ENCODE measurements at places on chromosomes 13 and 19. TPM values are rescaled to one million over a fixed set of nuclear protein-coding genes. Genes with fewer than 3 reads are reported as not detected.

The SIAH3 gene
- 0.06 TPM for total RNA-seq

The PSG7 gene
- total RNA-seq, result not detected

DNA sequence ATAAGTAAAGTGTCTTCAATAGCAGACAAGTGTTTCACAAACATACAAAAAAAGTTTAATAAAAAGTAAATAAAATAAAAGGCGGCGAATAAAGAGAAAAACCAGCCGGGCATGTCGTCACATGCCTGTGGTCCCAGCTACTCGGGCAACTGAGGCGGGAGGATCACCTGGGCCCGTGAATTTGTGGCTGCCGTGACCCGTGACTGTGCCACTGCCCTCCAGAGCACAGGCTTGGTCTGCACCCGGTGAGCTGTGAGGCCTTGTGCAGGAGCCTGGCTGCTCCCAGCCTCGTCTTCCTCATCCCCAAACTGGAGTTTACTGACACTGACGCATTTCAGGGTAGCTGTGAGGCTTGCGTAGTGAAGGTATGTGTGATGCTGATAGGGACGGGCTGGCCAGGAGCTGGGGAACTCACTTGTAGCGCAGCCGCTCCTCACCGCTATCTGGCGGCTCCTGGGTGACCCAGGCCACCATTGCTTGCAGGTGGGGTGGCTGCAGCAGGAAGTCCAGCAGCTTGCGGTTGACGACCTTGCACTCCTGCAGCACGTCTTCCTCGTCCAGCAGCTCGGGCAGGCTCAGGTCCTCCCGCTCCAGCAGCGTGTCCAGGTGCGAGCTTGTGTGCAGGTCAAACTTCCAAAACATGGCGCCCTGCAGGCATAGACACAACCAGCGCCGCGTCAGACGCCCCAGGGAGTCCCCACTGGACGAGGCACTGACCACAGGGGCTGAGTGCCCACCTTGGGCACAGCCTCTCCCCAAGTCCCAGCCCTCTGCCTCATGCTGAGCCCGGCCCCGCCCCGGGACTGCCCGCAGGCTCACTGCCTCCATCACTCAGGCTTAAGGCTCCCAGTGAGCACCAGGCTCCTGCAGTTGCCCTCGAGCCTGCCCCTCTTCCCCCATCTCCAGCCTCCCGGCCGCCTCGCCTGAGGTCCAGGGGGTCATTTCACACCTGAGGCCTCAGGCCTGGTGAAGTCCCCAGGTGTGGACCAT lies 12.1 kb downstream of the PPP6R1 start:
- no peak for DNase-seq

DNA sequence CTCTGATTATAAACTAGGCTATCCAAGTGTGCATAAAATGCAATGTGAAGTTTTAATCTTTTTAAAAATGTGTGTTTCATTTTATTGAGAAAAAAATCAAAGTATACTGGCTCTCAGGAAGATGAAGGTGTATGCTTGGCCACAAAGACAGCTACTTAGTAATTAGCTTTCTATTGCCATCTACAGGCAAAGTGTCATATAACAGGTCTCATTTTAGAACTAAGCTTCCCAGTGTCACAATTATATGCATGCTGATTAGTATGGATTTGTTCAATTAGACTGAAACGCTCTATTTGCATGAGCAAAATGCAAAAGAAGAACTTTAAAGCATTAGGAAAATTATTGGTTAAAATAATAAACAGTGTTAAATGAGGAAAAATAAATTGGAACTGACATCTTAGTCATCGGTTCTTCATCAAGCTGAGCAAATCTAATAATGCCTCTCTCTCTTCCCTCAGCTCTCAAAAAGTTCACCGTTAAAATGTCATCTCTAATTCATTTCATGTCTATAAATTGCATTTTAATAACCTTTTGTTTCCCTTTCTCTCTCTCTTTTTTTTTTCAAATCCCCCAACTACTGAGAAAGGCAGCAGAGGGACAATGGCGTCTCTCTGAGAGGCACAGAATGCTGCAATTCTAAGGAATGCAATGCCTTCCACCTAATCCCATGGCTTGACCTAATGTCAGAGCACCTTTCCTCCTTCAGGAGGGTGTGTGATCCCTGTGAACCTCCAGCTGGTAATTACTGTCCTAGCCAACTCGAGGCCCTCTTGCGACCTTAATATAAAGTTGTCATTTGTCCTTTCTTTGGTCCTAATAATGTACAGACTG lies 313.1 kb upstream of the MAB21L1 start:
- no peak for DNase-seq

DNA sequence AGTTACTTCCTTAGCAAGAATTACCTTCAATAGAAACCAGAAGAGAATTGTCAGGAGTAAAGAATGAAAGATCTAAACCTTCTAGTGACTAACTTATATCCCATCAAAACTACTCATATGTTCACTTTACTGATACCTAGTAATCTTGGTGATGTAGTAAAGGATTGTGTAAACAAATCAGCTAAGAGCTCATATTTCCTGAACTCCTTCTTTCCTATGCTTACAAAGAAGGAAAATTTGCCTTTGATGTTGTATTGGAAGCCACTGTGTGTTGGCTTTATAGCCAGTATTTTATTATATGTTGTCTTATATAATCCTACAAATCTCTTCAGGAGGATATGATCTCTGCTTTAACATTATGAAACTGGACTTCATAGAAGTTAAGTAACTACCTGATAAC lies 671.0 kb downstream of the PCDH9 start:
- no peak for DNase-seq

GRCh38 chr13:29679396-29680053 lies 84.0 kb upstream of the SLC7A1 start:
- peak; percentile 61 for DNase-seq

The CYP2A6 gene
- total RNA-seq, result 1.9 TPM

GRCh38 chr13:20170921-20171320 lies 10.1 kb upstream of the GJA3 start:
- no peak for DNase-seq

GRCh38 chr13:43988302-43988701 lies 108.6 kb downstream of the LACC1 start:
- no peak for DNase-seq

- DNase-seq, result no peak
These were observed 7.4 kb upstream of the ZSCAN5A start for GRCh38 chr19:56321989-56322440.

- DNase-seq, result no peak
These were observed 920 bp upstream of the ANO8 start for GRCh38 chr19:17335575-17335974.

DNA sequence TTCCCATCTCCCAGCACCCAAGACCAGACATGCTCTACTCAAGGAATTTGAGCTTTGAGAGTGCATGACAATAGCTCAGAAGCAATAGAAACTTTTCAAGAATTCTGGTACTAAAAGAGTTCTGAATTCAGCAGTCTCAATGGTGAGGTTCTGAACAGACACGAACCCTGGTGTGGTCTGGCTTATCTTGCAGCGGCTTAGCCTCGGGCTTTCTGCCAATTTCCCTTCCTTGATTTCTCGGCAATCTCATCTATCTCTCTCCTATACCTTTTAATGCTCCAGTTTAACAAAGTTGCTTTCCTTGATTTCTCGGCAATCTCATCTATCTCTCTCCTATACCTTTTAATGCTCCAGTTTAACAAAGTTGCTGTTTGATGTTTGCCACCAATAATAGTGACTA lies 174.6 kb downstream of the SPRY2 start:
- no peak for DNase-seq

The MUC16 gene
- 0.03 TPM for total RNA-seq

GRCh38 chr19:32914879-32915660 lies 45.5 kb upstream of the SLC7A9 start:
- no peak for DNase-seq

The NXNL1 gene
- total RNA-seq, result not detected

DNA sequence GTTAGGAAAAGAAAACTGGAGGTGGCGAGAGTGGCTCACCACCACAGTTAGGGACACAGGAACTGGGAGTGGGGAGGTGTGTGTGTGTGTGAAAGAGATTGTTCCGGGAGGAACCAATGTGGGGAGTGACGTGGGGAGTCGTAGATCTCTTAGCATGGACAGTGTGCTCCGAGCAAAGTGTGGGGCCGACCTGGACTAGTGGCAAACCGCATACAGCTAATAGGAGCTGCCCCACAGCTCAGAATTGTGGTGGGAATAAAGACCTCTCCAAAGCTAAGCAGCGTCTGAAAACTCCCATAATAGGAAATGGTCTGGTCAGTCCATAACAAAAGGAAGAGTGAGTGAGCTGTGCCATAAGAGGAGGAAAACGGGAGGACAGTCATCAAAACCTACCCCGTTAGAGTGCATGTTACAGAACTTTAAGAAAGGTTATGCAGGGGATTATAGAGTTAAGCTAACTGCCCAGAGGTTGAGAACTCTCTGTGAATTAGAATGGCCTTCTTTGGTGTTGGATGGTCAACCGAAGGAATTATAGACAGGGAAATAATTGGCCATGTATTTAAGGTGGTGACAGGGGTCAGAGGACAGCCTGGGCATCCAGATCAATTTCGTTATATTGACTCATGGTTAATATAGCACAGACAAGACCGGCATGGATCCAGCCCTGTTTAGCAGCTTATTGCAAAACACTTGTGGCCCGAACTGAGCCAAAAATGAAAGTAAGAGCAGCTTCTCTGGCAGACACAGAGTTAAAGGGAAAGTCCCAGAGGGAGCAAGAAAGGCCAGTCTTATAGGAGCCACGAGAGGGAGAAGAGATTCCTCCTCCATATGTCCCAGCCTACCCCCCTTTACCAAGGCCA lies 8.9 kb upstream of the SLC15A1 start:
- DNase-seq, result peak; percentile 79

- no peak for DNase-seq
These were observed 94.0 kb upstream of the PEG3 start for GRCh38 chr19:56934438-56935090.

- DNase-seq, result no peak
These were observed 157.5 kb downstream of the PCDH20 start for GRCh38 chr13:61258185-61258584.

- no peak for DNase-seq
These were observed 17.2 kb downstream of the PKN1 start for GRCh38 chr19:14450168-14450874.

- DNase-seq, result no peak
These were observed 165.4 kb upstream of the PCDH9 start for GRCh38 chr13:67395577-67395976.

The RRAS gene
- 96.1 TPM for total RNA-seq

The MAST1 gene
- 0.83 TPM for total RNA-seq

DNA sequence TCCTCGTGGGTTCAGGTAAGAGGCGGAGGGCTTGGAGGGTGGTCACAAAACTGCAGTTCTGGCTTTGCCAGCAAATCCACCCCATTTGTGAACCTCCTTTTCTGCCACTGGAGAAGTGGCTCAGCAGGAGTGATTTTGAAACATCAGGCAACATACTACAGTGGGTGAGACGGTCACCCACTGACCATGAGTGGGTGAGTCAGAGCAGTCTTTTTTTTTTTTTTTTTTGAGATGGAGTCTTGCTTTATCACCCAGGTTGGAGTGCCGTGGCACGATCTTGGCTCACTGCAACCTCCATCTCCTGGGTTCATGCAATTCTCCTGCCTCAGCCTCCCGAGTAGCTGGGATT lies 3.0 kb downstream of the TOMM40 start:
- no peak for DNase-seq

GRCh38 chr19:29395111-29395733 lies 130.6 kb upstream of the VSTM2B start:
- DNase-seq, result no peak

GRCh38 chr19:22634450-22634827 lies 315 bp downstream of the ZNF492 start:
- DNase-seq, result no peak

DNA sequence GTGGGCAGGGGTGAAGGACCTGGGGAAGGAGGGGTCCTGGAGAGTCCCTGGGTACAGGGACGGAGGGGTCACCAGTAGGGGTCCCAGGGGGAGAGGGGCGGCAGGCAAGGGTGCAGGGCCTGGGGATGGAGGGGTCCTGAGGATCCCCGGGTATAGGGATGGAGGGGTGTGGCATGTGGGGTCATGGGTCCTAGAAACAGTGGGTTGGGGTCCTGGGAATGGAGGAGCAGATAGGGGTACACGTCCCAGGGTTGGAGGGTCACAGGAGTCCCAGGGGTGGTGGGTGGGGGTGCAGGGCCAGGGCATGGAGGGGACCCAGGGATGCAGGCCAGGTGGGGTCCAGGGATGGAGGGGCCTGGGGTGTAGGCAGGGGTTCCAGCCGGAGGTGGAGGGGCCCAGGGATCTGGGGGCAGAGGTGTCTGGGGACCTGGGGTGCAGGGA lies 1.4 kb downstream of the BTBD2 start:
- no peak for DNase-seq
